ENCODE measurements at places on chromosomes 4 and X.

- no peak for DNase-seq
Measured at GRCh38 chr4:114311787-114312186, 286.8 kb upstream of the UGT8 start.

GRCh38 chrX:43949669-43950068 lies 23.5 kb downstream of the NDP start:
- DNase-seq, result no peak

- DNase-seq, result no peak
Measured at GRCh38 chr4:131488772-131489171, 1660.3 kb upstream of the PCDH10 start.

DNA sequence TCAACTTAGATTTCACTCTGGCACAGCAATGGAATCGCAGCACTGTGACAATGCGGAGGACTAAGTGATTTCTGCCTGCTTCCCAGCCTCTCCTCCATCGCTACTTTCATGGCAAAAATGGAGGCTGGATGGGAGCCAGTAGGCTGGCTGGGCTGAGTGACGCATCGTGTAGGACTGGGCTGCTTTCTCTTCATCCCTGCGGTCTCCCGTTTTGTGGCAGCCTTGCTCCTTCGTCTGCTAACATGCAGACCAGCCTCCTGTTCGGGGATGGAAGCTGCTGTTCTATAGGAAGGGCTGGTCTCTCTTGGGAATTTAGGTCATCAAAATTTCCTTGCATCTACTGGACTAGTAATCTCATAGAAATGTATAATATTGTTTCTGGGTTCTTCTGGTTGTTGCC lies 15.8 kb upstream of the RGS12 start:
- DNase-seq, result no peak

- DNase-seq, result no peak
Measured at GRCh38 chr4:100188829-100189228, 1.4 kb downstream of the DDIT4L start.

- DNase-seq, result peak; percentile 29
Measured at GRCh38 chrX:22922961-22923360, 76.8 kb upstream of the DDX53 start.

- peak; percentile 47 for DNase-seq
Measured at GRCh38 chr4:8348071-8348470, 78.5 kb downstream of the HTRA3 start.

GRCh38 chr4:182778222-182778982 lies 138.8 kb downstream of the DCTD start:
- no peak for DNase-seq

- no peak for DNase-seq
Measured at GRCh38 chr4:7529368-7530080, 94.8 kb upstream of the PSAPL1 start.
